Stimulated activated CD4-positive, alpha-beta T cell treated with anti-CD3 and anti-CD28 coated beads, Interleukin-2, amount 100 ng/mL, for 48 hours (primary cell): ENCODE measurements at places on chromosomes 1 and 21.

- DNase-seq, result peak; percentile 78
Measured at GRCh38 chr1:46477153-46477929, 12.3 kb upstream of the DMBX1 start.

DNA sequence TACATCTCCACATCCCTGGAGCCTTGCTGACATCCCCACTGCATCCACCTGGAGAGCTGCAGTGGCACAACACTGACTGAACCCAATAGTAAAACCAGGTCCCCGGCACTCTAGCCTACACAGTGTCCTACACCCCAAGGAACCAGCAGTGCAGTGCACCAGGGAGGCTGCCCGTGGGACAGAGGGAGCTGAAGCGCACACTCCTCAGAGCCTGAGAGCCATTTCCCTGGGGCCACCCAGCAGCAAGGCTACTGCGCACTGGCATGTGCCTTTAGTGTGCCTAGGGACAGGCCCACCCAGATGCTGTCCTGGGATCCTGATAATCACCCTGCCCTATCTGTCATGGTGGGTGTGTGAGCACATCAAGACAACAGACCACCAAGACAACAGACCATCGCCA is 31.9 kb downstream of the NSL1 start:
- no peak for DNase-seq

GRCh38 chr1:168697356-168698126 is 31.5 kb downstream of the DPT start:
- DNase-seq, result no peak

GRCh38 chr1:61204528-61204927 is 122.2 kb downstream of the NFIA start:
- no peak for DNase-seq

GRCh38 chr1:176049582-176049981 is 157.5 kb downstream of the COP1 start:
- no peak for DNase-seq

DNA sequence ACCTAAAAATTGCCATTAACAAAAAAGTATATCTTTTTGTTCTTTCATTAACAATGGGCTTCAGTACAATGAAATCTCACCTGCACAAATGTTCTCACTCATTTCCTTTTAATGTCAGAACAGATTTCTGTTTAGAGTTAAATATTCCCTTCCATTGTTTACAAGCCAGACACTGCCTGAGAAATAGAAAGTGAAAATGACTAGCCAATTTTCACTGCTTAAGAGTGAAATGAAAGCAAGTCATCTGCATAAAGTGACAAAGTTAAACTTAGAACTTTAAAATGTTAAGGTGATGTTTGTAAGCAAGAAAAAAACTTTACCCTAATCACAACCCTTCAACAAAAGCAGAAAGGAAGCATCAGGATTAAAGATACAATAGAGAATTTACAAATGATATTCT is 27.5 kb downstream of the COA6 start:
- DNase-seq, result no peak

GRCh38 chr1:241551759-241552638 is 19.8 kb downstream of the KMO start:
- DNase-seq, result peak; percentile 20

- no peak for DNase-seq
Measured at GRCh38 chr1:233543338-233544255, 70.3 kb upstream of the KCNK1 start.

DNA sequence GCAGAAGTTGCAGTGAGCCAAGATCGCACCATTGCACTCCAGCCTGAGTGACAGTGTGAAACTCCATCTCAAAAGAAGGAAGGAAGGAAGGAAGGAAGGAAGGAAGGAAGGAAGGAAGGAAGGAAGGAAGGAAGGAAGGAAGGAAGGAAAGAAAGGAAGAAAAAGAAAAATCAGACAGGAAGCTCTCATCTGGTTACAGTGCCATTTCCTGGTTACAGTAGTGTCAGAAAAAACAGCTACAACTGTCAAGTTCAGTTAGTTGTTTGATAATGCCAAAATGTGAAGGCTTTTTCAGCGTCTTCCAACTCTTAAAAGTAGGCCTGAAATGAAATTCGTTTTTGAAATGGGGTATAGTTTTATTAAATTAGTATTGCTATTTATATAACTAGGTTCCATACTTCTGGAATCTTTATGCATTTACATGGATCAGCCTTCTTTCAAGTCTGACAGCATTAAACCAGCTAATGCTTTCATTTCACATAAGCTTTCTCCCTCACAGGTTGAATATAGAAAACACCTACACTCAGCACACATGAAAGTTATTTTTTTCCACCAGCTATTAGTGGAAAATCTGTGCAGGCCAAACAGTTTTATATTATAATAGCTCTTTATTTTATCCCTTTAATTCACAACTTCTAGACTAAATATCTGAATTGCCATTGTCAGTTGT is 21.2 kb downstream of the PTPN22 start:
- DNase-seq, result no peak

GRCh38 chr21:46151261-46151988 is 4.0 kb downstream of the FTCD start:
- no peak for DNase-seq

GRCh38 chr1:56416495-56416894 is 162.9 kb downstream of the PLPP3 start:
- DNase-seq, result no peak

DNA sequence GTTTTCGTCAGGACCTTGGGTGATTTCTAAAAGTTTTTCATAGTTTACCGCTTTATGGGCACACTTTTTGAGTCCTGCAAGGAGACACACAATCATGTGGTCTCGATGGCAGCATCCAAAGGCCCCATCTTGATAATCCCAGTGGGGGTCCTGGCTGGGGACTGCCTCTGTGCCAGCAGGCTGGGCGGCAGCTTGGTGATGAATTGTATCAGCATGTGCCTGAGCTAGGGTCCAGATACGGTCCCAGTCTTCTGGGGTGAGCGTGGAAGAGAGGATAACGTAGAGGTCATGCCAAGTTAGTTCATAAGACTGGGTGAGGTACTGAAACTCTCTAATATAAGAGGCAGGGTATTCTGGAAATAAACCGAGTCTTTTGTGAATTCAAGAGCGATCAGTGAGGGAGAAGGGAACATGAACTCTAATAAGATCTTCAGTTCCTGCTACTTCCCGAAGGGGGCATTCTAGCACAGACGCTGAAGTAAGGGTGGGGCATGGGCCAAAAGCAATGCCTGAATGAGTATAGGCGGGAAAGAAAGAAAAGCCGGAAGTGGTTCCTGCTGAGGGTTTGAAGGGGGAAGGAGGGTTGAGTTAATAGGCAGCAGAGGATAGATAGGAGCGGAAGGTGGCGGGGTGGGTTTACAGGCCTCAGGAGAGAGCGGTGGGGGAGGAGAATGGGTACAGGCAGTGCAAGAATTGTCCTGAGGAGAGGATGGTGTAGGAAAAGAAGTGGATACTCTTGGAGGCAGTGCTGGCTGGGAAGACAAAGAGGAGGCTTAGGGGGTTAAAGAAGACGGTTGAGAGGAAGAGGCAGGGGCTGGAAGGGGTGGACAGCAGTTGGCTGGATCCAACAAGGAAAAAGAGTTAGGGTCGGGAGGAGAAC is 1.6 kb downstream of the ERVH48-1 start:
- peak; percentile 60 for DNase-seq

DNA sequence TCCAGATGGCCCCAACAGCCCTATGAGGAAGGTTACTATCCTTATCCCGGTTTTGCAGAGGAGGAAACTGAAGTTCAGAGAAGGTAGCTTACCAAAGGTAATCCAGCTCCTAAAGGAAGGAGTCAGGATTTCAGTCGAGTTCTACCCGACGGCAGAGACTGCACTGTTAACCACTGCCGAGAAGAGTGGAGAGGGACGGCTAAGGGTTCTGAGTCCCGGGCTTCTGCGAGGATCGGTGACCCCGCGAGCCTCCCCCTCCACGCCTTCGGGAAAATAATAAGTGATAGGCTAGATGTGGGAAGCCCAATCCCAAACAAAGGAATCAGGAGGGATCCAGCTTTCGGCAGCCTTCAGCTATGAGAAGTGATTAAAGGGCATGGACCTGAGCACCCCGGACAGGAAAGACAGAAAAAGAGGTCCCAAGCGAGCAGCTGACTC is 587 bp downstream of the TMEM53 start:
- DNase-seq, result no peak

DNA sequence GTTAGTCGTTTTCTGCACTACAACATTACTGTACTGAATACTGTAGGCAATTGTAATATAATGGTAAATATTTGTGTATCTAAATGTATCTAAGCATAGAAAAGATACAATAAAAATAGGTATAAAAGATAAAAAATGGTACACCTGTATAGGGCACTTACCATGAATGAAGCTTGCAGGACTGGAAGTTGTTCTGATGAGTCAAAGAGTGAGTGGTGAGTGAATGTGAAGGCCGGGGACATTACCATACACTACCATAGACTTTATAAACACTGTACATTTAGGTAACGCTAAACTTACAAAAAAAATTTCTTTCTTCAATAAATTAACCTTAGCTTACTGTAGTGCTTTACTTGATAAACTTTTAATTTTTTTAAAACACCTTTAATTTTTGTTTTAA is 13.5 kb downstream of the OSBPL9 start:
- no peak for DNase-seq

- DNase-seq, result no peak
Measured at GRCh38 chr1:212013672-212014071, 21.7 kb downstream of the INTS7 start.

DNA sequence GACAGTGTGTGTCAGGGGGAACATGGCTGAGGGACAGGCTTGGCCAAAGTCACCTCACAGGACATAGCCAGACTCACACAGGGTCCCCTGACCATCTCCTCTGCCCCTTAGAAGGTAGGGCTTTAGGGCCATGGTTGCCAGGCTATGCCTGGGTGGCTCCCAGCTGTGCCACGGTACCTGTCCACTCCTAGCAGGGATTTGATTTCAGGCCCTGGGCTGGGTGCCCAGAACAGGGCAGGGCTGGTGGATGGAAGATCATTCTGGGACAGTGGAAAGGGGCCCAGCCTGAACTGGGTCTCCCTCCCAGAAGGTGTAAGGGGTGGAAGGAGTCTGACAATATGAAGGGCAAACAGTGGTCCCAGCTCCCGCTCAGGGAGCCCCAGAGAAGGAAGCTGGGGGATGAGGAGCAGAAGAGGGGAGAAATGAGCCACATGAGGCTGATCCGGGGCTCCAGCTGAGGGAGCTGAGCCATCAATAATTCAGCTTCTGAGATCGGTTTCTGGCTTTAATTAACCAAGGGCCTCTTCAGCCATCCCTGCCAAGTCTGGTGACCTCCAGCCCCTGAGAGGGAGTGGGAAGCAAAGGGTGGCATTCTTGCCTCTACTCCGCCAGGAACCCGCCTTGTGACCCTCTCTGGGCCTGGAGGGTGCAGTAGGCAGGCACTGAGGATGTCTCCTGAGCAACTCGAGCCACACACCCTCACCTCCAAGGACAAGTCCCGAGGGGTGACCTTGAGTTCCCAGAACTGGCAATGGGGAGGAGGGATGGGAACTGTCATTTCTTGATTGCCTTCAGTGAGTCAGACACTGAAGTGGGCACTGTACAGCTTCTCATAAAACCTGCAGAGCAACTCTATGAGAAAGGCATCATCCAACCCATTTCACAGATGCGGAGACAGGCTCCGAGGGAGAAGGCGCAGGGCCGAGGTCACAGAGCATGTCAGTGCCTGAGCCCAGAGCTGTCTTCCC is 2.1 kb downstream of the CD164L2 start:
- DNase-seq, result no peak

- DNase-seq, result no peak
Measured at GRCh38 chr1:167219194-167219593, 1.5 kb upstream of the POU2F1 start.

- DNase-seq, result no peak
Measured at GRCh38 chr1:200250469-200250868, 159.4 kb downstream of the ZNF281 start.

DNA sequence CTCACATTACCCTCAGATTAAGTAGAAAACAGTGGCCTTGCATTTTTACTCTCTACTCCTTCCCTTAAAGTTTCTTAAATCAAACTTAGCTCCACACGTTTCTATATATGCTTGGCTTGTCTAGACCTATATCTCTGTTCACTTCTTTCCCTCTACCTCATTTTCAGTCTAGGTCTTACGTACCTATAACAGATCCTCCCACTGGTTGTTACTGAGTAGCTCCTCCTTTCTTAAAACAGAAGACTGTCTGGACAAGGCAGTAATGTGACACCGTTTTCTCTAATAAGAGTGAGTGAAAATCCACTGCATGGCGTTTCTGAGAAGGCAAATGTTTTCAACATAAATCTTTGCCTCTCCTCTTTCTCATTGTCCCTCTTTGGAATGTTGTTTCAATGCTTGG is 211.7 kb upstream of the POGK start:
- DNase-seq, result no peak

GRCh38 chr21:35249636-35250035 is 200.5 kb upstream of the RUNX1 start:
- no peak for DNase-seq

GRCh38 chr21:32459972-32460371 is 47.5 kb downstream of the EVA1C start:
- no peak for DNase-seq

- DNase-seq, result no peak
Measured at GRCh38 chr1:41915786-41916571, 2.7 kb downstream of the HIVEP3 start.

DNA sequence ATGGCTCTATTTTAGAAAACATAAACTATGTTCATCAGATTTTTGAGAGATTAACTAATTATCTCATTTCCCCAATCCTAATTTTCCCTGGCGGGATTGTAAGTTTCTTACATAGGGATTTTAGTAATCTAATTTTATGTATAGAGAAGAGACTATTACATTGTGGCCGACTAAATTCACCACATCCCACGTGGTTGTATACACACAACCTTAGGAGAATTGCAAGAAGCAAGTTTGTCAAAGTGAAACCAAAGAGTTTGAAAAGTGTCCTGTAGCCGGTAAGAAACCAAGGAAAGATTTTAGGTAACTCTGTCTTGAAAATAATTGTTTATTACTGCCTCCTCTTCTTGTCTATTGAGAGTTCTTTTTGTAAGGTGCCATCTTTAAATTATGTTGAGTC is 550.6 kb downstream of the LTN1 start:
- no peak for DNase-seq

DNA sequence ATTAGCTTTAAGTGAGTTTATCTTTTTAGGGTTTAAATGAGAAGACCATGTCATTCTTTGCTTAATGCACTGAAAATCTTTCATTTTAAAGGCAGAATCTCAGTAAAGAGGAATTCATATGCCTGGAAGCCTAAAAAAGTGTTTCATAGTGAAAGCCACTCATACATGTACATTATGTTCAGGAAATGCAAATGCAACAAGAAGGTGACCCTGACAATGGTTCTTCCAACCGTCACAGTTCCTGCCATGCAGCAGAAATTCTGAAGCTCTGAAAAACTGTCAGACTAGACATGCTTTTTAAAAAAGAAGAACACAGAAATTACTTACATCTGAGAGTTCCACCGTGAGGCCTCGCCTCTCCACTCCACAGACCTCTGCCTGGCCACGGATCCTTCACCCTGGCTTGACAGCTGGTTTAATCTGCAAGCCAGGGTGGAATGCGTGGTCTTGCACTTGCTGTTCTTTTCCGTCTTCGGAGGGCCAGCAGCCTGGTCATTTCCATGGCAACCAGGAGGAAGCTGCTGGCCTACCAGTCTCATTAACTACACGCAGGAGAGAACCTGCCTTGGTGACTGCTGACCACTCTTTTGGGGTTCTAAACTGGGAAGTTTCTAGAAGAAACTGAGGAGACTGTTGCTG is 41.8 kb upstream of the PAXBP1 start:
- DNase-seq, result no peak
